ENCODE measurements at places on chromosomes 12 and 14.
A peak's percentile ranks its signal among the peaks of the same experiment; 100 is the strongest.

GRCh38 chr12:5114436-5114835 is 70.8 kb downstream of the KCNA5 start:
- no peak for DNase-seq

DNA sequence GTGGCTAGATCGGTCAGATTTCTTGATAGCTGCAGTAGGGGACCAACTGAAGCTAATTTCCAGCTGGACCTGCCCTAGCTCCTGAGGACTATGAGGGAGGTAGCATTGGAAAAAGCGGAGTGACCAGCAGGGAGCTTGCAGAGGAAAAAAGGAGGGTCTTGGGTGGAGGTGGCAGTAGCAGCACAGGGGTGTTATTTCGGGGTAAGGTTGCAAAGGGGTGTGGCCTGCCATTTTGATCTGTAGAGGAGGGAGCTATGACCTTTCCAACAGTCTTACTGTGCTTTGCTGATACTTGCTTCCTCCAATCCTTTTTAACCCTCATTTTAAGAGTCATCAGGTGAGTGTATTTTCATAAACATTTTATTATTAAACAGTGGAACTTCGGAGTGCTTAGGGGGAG is 83.8 kb upstream of the NRXN3 start:
- DNase-seq = no peak

DNA sequence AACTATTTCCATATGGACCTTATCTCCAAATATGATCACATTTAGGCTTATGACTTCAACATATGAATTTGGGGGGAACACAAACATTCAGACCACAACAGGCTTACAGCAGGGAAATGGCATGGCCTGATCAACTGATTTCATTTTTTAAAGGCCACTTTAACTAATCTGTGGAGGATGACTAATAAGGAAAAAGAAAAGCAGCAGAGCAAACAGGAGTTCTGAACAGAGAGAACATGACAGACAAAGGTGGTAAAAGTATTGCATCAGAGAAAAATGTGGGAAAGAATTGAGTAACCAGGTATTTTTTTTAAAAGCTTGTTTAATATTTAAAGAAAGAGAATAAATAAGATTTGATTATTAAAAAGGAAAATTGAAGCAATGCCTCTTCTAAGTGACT is 366.1 kb upstream of the TMPO start:
- DNase-seq = no peak

- DNase-seq = no peak
These were observed 9.7 kb downstream of the TCL1B start for GRCh38 chr14:95695913-95696312.

- no peak for DNase-seq
These were observed 251.1 kb downstream of the BCAT1 start for GRCh38 chr12:24697769-24698168.

DNA sequence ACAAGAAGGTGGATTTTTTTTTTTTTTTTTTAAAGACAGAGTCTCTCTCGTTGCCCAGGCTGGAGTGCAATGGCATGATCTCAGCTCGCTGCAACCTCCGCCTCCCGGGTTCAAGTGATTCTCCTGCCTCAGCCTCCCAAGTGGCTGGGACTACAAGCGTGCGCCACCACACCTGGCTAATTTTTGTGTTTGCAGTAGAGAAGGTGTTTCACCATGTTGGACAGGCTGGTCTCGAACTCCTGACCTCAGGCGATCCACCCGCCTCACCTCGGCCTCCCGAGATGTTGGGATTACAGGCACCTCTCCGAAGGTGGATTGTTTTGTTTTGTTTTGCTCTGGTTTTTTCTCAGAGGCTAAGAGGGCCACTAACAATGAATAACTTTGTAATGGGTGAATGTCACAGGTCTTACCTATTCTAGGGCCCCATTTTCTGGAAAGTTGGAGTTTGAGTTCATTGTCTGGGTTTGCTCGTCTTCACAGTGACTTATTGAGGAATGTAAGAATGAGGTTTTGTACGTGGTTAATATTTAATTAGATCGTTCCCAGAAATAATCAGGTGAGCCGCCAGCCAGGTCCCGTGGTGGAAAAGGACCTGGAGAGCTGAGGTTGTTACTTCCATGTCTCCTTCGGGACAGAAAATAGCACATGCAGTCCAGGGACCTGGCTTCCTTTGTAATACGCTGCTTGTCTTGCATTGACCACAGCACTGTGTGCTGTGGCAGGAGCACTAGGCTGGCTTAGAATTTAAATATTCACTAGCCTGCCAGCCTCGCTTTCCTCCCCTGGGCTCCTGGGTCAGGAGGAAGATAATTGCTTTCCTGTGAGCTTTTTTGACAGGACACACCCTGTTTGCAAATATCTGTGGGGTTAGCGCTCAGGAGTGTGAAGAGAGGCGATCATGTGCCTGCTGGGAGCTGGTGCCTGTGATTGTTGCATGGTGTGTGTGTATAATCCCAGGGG is 2.3 kb downstream of the HIP1R start:
- DNase-seq = peak; percentile 71

DNA sequence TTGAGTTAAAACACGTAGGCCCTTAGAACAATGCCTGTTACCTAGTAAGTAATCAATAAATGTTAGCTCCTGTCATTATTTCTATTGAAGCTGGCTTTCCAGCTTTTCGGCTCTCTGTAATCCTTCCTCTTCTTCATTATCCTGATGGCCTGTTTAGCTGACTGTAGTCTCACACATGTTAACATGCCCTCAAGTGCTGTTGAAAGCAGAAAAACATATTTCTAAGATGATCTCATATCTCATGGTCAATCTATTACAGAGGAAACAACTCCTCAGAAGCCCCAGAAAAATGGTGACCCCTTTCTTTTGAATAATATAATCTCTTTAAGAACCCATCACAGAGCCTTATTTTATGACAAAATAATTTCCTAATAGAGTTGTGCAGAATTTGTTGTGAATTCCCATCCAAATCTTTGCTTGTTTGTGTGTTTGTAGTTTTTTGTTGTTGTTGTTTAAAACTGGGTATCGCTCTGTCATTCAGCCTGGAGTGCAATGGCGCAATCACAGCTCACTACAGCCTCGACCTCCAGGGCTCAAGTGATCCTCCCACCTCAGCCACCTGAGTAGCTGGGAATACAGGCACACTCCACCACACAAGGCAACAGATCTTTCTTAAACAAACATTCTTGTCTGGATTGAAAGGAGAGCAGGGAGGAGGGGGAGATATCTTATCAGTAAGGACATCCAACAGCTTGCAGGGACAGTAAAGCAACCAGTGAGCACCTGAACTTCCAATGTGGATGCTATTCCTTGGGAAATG is 242.5 kb upstream of the CAND1 start:
- no peak for DNase-seq

GRCh38 chr12:130689408-130690405 is 26.4 kb downstream of the RIMBP2 start:
- no peak for DNase-seq

- DNase-seq = no peak
These were observed 1.7 kb downstream of the P2RX2 start for GRCh38 chr12:132620113-132620898.

- DNase-seq = no peak
These were observed 598.8 kb downstream of the C12orf50 start for GRCh38 chr12:87430444-87430843.

DNA sequence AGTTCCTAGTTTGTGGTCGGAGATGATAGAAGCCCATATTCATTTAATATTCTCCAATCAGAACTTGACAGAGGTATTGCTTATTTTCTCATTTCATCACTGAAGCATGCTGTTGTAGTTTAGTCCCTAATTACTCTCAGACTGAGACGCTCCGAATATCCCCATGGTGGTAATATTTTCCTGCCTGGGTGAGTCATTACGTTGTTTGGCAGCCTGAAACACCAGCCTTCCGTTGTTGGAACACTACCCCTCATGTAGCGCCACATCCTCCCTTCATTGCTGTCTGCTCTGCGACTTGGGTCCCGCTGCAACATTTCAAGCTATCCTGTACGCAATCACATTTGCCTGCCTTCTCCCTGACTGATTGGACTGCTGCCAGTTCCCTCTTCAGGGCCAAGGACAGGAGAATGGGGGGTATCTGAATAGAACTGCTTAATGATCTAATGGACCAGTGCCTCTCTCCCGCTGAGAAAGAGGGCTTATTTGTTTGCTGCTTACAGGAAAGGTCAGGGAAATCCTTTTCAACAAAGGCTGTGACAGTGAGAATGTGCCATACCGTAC is 369.1 kb downstream of the NPAS3 start:
- peak; percentile 78 for DNase-seq

DNA sequence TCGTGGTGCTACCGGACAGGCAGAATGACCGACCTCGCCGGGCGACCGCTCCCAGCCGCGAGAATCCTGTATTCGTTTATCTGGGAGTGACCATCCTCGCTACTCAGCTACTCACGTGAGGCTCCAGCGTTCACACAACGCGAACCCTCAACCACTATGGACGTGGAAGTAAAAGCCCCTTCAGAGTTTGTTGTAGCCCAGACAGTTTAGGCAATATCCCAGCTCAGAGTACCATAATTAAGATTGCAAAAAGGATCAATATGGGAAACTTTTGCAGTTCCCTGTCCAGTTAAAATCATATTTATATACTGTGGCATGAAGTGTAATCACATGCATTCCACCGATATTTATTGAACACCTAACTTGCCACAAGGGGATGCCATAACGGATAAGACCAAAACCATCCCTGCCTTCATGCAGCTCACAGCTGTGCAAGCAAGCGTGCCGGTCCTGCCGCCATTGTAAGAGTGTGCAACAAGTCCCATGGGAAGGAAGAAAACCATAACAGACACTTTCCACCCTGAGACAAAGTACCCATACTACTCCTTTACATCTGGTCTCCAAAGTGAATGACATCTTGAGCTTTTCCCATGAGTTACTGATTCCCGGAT is 938 bp upstream of the MAX start:
- no peak for DNase-seq

DNA sequence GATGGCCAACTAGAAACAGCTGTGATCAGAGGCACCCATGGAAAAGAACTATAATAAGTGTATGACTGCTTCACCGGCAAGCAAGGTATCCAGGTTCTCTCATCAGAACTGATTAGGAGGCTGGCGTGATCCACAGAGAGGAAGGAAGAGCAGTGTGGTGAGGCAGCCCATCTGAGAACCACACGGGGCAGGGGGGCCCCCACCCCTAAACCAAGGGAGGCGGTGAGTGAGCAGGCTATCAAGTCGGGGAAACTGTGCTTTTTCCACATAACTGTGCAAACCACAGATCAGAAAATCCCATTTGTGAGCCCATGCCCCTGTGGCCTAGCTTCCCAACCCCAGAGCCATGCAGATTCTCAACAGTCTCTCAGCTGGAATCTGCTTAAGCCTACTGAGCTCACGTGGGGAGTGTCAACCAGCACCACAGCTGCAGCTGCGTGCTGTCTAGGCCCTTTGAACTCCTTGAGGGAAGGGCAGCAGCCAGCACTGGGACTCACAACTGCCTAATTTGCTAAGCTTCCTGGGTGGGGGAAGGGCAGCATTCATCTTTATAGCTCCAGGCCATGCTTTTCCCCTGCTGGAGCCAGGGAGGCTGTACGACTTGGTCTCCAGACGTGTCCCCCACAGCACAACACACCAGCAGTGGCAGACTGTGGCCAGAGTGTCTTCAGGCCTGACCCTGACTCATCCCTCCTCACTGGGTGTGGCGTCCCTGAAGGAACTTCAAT is 444.4 kb upstream of the ATP2B1 start:
- no peak for DNase-seq

DNA sequence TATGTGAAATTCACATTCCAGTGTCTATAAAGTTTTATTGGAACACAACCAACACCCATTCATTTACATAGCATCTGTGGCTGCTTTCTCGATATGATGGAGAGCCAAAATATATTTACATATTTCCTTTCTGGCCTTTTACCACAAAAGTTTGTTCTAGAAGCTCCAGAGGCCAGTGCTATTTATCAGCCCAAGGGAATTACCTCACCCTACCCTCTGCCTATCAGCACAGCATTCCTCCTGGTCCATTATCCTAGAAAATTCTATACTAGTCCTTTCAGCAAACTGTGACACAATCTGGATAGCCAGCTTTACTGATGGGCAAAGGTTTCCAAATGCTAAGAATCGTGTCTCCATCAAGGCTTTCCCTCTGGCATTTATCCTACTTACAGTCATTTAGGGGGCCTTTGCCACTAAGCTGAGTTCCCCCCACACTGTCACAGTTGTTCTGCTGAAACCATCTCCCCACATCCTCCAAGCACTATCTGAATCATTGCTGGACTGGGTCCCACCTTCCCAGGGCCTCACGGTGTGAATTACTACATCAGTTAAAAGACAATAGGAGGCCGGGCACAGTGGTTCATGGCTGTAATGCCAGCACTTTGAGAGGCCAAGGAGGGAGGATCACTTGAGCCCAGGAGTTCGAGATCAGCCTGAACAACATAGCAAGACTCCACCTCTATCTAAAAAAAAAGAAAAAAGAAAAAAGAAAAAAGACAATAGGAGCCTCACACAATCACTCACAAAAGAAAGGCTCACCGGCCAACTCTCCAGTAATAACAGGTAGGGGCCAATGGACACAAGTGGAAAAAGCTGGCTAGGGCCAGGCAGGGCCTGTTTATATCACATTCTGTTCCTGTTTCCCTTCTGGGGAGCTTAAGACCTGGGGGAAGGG is 12.1 kb downstream of the SYNE3 start:
- DNase-seq = no peak

DNA sequence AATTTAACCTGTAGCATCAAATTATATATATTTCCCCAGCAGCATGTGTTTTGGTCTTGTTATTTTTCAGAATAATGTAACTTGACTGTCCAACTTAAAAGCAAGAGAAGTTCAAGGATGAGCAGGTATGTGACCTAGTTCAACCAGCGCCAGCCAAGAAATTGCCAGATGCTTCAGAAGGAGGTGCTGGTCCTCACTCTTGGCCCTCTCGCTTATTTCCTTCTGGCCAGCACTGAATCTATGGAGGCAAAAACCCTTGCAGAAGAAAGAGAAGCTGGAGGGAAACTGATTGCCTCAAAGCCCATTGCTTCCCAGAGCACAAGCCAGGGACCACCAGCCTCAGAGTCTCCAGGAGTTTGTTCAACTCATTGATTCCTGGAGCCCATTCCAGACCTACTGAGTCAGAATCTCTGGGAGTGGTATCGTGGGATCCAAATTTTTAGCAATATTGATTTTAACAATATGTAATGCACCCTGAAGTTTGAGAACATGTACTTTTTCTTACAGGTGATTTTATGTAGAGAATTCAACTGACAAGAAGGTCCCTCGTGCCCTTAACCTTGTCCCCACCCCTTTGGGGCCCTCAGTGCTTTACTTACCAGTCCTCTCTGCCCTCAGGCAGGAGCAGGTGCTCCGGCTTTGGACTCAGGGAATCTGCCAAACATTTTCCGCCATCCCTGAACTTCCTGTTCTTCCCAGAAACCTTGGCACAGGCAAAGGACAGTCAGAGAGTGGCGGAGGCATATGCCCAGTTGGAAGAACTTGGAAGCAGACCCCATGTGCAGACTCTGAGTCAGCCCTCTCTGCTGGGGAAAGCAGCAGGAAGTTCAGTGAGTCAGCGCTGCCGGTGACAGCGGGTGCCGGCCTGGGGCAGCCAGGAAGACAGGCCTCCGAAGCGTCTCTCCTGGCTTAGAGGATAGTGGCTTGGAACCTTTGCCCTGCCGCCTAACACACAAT is 10.4 kb downstream of the BEST3 start:
- peak; percentile 69 for DNase-seq

GRCh38 chr12:57456145-57456700 is 1.1 kb downstream of the INHBE start:
- peak; percentile 18 for DNase-seq

All from NCI-H2081 (cell line).